NCI-H2171 treated with DMSO at 0.1 percent for 48 hours (cell line): ENCODE measurements at places on chromosomes 3 and 15.

GRCh38 chr3:141275032-141275422 is 43.4 kb downstream of the PXYLP1 start:
- DNase-seq: no peak

DNA sequence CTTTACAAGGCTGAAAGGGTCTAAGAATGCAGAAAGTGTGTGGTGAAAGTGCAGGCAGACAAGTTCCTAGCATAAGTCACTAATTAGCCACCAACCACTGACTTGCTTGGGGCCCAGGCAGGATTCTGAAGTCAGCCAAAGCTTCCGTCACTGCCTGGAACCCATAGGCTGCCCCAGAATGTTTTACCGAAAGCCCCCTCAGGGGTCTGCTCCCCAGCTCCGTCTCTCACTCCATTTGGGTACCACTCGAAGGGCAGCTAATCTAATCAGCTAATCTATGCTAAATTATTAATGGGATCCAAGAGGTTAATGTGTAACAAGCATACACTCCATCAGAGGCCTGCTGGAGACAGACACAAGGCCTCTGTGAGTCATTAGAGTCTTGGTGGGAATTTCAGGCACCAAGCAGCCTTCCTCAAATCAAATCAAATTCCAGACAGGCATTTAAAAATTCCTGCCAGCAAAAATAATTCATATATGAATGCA is 13.2 kb downstream of the ADAMTS9 start:
- no peak for DNase-seq

DNA sequence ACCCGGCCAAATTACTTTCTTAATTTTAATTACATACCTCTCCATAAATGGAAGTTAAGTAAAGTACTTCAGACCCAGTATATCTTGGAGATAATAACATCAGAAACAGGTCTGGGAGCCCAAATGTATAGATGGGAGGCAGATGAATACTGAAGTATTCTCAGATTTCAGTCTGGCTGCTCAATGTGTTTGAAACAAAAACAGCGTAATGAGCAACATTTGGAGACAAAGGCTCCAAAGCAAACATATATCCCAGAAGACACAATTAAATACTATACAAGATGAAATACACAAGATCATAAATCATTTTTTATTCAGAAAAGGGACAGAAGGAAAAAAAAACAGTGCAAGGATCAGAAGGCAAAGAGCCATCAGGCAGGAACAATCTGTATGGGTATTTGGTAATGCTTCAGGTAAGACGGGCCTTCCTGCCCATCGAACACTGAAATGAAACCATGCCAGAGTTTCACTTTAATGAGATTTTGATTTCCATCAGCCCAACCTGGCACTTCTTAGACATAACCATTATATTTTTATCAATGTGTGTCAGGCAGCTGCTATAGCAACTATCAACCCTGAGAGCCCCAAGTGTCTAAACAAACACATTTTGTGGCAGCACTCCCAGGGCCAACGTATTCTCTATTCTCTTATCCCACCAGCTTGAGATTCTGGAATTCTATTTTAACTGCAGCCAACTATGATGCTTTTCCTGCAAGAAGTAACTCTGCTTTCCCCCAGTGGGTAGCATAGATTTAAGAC is 210.8 kb downstream of the STT3B start:
- peak; percentile 20 for DNase-seq

DNA sequence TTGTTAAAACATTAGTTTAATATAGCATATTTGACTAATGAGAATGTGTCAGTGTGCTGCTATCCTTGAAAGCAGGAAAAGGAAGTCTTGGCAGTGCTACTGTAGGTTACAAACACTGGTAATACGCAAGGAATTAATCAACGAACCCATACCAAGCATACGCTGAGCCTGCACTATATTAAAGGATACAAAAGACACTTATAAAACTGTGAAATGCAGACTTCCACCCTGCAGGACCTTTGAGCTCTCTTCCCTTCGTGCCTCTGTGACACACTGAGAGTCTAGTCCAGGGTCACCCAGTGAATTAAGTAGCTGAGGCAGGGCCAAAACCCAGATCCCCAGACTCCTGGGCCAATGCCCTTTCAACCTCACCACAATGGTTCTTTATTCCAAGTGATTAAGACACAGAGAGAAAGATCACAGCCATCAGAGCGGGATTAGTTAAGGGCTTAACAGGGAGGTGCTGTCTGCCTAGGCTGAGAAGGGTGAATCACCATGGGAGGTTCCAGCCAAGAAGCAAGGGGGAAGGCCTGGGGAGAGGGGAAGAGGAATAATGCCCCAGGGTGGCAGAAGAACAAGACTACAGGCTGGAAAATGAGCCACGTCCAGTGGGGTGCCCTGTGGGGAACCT is 6.8 kb downstream of the ANXA2 start:
- no peak for DNase-seq

DNA sequence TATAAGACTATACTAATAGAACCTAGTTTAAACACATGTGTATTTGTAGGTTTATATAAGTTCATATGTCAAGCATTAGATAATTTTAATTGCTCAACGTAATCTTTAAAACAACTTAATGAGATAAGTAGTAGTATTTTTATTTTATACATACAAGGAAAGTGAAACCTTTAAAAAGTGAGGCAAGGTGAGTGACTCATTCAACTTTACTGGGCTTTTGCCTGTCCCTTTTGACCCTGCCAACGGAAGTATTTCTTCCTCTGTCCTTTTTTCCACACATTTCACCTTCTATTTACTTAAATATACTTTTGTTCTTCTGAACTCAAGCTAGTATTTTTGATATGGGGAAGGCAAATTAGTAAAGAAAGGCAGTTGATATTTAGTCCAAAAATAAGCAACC is 78.5 kb downstream of the KBTBD8 start:
- no peak for DNase-seq

- no peak for DNase-seq
Measured at GRCh38 chr15:70047386-70048197, 50.1 kb downstream of the TLE3 start.
